NCI-H1105 treated with DMSO at 0.1 percent for 48 hours (cell line): ENCODE measurements at places on chromosomes 5 and 9.

DNA sequence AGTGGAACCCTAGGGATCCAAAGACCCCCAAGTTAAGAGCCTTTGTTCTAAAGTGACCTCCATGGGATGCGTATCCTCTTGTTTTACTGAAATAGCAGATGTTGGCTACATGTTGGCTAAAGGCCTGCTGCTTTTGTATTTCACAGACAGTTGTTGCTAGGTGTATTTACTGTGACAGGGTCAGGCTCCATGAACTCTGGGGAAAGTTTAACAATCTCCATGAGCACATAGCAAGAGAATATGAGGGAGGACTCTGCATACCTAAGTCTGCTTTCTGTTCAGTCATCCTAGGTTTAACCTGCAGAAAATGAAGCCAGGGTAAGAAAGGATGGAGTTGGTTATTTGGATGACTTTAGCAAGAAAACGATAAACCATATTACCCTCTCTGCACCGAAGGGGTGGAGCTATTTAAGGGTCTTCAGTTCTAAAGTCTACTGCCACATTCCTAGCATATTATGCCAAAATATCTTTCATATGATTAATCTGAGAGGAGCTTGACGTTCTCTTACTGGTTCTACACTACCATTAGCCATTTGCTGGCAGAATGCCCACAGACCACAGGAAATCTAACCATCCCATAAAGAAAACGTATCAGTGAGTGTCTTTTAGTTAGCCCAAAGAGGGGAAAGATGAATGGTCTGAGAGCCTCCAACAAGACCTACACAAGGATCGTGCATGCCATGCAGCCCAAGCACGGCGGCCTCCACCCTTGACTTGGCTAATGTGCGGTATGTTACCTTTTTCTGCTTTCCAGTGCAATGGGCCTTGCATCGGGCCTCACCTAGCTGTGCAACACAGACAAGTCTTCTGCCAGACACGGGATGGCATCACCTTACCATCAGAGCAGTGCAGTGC lies 127.8 kb downstream of the SAXO1 start:
- DNase-seq: no peak

GRCh38 chr5:57698802-57699201 lies 216.2 kb upstream of the ACTBL2 start:
- peak; percentile 48 for DNase-seq

DNA sequence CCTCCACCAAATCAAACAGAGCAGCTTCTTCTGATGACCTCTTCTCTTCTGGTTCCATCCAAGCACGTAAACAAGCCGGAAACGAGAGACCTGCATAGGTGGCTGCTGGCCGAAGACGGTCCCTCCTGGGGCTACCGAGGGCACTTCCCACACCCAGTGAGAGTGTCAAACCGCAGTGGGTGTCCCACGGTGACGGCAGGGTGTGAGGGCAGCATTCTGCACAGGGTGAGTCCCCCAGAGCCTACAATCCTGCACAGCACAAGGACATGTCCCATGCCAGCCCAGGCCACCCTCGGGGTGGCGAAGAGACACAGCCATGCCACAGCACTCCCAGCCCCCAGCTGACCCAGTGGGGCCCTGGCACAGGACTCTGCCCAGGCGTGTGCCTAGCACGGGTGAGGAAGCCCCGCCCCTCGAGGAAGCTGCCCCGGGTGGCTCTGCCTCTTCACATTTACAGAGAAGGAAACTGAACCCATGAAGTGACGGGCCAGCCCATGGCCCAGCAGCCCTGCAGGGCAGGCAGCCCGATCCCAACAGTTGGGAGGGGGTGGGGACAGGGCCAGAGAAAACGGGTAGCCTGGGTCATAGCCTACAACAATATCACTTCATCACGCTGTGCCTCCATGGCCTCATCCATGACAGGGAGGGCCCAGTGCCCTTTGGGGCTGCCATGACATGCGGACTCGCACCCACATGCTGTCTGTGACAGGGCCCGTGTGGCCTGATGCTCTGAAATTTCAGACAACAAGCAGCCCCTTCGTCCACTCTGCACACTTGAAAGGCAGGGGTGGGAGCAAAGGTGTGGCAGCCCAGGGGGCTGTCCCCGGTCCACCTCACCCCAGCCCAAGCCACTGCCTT lies 43.2 kb downstream of the SEMA4D start:
- DNase-seq: no peak

DNA sequence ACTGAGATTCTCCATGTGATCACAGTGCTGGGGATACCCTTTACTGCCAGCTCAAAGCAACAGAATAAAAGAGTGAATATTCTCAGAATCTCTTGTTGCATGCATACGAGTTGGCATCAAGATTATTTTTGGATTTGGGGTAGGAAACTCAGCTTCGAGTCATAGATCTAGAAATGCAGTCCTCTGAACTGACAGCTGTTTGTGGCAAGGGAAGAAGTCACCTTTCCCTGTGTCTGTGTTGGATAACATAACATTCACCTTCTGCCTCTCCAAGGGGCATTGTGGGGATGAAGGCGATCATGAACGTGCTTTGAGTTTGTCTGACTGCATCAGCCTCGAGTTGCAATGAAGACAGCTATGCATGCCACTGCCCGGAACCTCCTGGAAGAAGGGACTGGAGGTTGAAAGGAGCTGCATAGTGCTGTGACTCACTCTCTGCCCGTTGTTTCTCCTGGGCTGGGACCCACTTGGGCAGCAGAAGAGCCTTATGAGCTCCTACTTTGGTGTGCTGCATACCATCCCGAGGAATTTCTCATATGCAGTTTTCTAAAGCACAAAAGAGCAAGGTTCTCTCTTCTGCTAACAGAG lies 231.7 kb downstream of the ARHGAP26 start:
- no peak for DNase-seq

- DNase-seq: peak; percentile 78
These were observed 5.7 kb downstream of the WHRN start for GRCh38 chr9:114499528-114499927.
